ENCODE measurements at places on chromosomes 1 and 21. TPM values are rescaled to one million over a fixed set of nuclear protein-coding genes. Genes with fewer than 3 reads are reported as not detected.

RHD gene
- total RNA-seq, result not detected

FUCA1 gene
- total RNA-seq, result 60.6 TPM

GRCh38 chr1:224781800-224782199 is 147.7 kb upstream of the DNAH14 start:
- H3K27me3 ChIP-seq, result no peaks in the 10 kb centered on the region
- H3K4me1 ChIP-seq, result peaks cover 25% of the 10 kb centered on the region
- no peak for DNase-seq
- no peak overlapping the region for H3K27ac ChIP-seq

DNA sequence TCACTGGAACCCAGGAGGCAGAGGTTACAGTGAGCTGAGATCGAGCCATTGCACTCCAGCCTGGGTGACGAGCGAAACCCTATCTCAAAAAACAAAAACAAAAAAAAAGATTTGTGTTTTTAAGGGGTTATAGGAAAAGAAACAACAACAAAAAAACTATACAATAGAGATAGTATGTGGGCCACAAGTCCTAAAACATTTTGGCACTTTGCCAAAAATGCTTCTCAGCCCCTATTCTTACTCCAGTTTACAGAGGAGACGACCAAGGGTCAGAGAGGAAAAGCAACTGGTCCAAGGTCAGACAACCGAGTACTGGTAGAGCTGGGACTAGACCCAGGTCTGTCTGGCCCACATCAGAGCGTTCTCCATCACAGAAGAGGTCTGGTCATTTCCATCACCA is 3.0 kb downstream of the FBXO44 start:
- peaks cover 12% of the 10 kb centered on the region for H3K27me3 ChIP-seq
- peaks cover 18% of the 10 kb centered on the region for H3K4me1 ChIP-seq
- no peaks in the 10 kb centered on the region for H3K36me3 ChIP-seq
- no peak overlapping the region for H3K27ac ChIP-seq
- H3K4me3 ChIP-seq, result no peak overlapping the region

UTS2 gene
- total RNA-seq, result not detected

DNA sequence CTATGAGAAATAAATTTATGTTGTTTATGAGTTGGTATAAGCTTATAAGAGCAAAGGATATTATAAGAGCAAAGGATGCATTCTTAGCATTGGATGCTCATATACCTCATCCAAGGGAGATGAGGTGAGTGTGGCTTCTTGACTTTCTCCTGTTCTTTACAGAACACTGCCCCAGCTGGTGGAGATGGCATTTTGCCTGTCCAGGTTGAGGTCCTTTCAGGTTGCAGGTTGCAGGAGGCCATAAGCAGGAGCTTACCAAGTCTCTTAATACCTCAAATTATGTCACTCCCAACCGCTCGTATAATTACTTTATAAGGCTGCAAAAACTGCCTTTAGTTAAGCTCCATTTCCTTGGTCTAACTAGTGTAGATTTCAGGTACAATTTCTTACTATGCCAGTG is 66.7 kb downstream of the RPE65 start:
- H3K4me1 ChIP-seq, result peaks cover 3% of the 10 kb centered on the region
- H3K4me3 ChIP-seq, result no peak overlapping the region
- no peaks in the 10 kb centered on the region for H3K27me3 ChIP-seq
- no peak for DNase-seq
- no peak overlapping the region for H3K27ac ChIP-seq
- no peaks in the 10 kb centered on the region for H3K36me3 ChIP-seq

- no peaks in the 10 kb centered on the region for H3K4me1 ChIP-seq
- H3K36me3 ChIP-seq, result no peaks in the 10 kb centered on the region
- no peak overlapping the region for H3K27ac ChIP-seq
- no peak for DNase-seq
- H3K27me3 ChIP-seq, result no peaks in the 10 kb centered on the region
These were observed 940.1 kb upstream of the TMPRSS15 start for GRCh38 chr21:19343711-19344110.

DNA sequence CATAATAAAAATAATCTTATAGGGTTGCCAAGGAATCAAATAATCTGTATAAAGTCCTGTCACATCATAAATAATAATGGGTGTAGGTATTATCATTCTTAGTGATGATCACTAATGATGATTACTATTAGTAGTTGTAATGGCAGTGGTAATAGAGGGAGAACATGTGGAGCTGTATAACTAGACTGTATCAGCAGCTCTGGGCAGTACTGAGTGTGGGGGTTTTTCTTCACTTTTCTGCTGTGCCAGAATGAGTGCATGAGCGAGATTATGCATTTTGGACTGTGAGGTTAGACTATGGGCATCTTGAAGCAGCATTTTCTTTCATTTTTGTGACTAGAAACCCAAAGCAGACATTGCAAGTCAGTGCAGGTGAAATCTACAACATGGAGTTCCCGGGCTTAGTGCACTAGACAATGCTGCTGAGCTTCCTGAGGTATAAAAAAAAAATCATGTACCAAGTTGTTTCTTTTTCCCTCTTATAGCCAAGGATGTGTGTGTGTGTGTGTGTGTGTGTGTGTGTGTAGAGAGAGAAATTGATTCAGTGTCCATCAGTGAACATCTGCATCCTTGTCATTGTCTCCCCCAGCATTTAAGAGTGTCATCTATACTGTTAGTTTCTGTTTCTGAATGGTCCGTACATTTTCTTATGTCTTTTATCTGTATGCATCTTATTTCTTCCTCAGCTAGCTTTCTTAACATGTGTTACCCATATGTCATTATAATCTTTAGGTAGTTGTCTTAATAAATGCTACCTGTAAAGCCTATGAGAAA is 86.6 kb downstream of the GIPC2 start:
- DNase-seq, result no peak
- no peak overlapping the region for H3K27ac ChIP-seq
- H3K36me3 ChIP-seq, result no peaks in the 10 kb centered on the region
- H3K4me1 ChIP-seq, result no peaks in the 10 kb centered on the region
- H3K27me3 ChIP-seq, result no peaks in the 10 kb centered on the region

CDC20 gene
- 38.4 TPM for total RNA-seq

DNA sequence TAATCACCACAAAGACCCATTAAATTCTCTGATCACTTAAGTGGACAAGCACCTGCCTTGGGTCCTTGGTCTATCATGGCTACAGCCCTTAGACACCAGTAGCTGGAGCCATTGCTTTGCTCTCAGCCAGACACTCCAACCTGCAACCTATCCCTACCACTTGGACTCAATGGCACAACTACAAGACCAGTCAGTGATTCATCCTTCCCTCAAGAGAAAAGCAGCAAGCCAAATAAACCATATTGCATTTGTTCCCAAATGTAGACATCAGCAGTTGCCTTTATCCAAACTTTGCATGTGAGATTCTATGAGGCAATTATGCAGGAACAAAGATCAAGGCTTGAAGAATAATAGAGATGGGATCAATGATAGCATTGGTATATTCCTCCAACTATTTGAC is 263.4 kb downstream of the HHIPL2 start:
- no peak overlapping the region for H3K4me3 ChIP-seq
- H3K27ac ChIP-seq, result no peak overlapping the region
- H3K4me1 ChIP-seq, result no peaks in the 10 kb centered on the region
- H3K27me3 ChIP-seq, result no peaks in the 10 kb centered on the region
- no peaks in the 10 kb centered on the region for H3K36me3 ChIP-seq

GRCh38 chr1:223242971-223243370 is 99.9 kb upstream of the TLR5 start:
- H3K36me3 ChIP-seq, result no peaks in the 10 kb centered on the region
- H3K4me1 ChIP-seq, result no peaks in the 10 kb centered on the region
- H3K4me3 ChIP-seq, result no peak overlapping the region
- H3K27me3 ChIP-seq, result no peaks in the 10 kb centered on the region
- no peak for DNase-seq

CFAP74 gene
- not detected for total RNA-seq

- no peaks in the 10 kb centered on the region for H3K36me3 ChIP-seq
- H3K27ac ChIP-seq, result no peak overlapping the region
- no peak for DNase-seq
These were observed 31.8 kb downstream of the RAB4A start for GRCh38 chr1:229302740-229303139.

DNA sequence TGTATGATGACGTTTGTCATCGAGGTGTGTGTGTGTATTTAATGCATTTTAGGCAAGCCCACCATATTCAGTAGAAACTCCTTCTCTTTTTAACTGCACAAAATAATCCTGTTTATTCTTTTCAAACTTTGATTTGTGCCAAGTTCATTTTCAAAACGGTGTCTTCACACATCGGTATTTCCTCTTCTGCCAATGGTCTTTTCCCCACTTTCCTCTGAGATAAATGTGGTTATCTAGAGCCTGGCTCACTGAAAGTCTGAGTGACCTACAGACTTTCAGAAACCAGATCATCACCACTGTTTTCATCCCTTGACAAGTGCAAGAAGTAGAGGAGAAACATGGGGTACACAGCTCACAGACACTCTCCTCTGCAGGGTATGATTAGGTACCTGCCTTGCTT is 69.4 kb downstream of the GPATCH2 start:
- no peaks in the 10 kb centered on the region for H3K27me3 ChIP-seq
- no peak for DNase-seq
- no peak overlapping the region for H3K4me3 ChIP-seq

DNA sequence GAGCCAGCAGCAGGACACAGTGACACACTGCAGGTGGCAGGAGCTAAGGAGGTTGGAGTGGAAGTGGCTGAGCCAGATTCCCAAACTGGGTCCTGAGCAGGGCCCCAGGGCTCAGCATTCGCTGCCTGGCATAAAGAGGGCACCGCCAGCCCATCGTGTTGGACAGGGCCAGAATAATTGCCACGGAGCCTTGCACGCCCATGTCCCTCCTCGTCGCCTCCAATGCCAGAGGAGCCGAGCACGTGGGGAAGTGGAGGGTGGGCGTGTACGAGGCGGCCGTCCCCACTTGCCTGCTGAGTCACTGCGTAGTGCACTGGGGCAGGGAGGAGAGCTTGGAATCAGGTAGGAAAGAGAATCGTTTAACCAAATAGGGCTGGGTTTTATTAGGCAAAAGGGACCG is 26.1 kb upstream of the LRRC47 start:
- no peaks in the 10 kb centered on the region for H3K36me3 ChIP-seq
- no peak for DNase-seq
- H3K4me3 ChIP-seq, result no peak overlapping the region
- no peaks in the 10 kb centered on the region for H3K27me3 ChIP-seq
- H3K4me1 ChIP-seq, result no peaks in the 10 kb centered on the region

LCE3E gene
- total RNA-seq, result not detected

MAP3K7CL gene
- total RNA-seq, result not detected

KCNA2 gene
- 0.40 TPM for total RNA-seq

Data from transverse colon (tissue), 4 donors.